Renal cortical epithelial cell (primary cell): ENCODE measurements at places on chromosomes 2 and 18.

DNA sequence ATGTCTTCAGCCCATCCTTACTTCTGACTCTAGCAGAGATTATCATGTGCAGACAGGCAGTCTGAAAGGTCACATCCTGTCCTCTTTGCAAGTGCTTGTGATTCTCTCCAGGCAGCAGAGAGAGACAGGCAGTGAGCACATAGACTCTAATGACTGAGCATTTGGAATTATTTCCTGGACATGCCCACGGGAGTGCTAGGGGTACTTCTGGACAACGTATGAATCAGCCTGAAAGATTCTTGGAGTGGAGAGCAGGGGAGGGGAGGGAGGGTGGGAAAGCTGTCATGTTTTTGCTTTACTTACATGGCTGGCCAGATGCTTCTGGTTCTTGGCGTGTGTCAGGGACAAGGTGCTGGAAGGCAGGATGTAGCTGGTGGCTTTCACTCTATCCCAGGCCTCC, 150.6 kb downstream of the RIF1 start:
- DNase-seq, result peak; percentile 83

DNA sequence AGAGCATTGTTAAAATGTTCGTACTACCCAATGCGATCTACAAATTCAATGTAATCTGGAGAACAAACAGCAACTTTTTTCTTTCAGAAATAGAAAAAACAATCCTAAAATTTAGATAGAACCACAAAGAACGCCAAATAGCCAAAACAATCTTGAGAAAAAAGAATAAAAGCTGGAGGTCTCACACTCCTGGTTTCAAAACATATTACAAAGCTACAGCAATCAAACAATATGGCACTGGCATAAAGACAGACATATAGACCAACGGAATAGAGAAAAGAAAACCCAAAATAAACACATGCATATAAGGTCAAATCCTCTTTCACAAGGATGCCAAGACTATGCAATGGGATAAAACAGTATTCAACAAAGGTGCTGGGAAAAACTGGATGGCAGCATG, 74.5 kb downstream of the MAP4K3 start:
- DNase-seq, result no peak

- DNase-seq, result no peak
Measured at GRCh38 chr2:232339121-232340081, 39.1 kb upstream of the ALPP start.

- DNase-seq, result no peak
Measured at GRCh38 chr2:68569604-68570003, 73.8 kb upstream of the PROKR1 start.

- no peak for DNase-seq
Measured at GRCh38 chr18:79740521-79741361, 57.0 kb upstream of the KCNG2 start.

GRCh38 chr2:97701851-97702465, 11.4 kb upstream of the ZAP70 start:
- no peak for DNase-seq

DNA sequence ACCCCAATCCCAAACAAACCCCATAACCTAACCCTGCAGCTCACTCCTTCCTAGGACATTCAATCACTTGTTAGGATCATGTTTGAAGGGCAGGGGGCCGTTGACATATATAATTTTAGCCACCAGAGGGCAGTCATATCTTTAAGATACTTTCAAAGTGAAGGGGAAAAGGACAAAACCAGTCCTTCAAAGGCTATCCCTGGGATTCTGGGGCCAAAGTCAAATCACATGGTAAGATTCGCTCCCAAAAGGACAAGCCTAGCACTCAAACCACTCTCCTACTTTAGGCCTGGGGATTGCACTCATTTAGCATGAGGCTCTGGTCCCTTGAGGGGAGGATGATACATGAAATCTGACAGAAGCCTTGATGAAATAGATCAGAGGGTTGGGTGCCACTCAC, 44.6 kb downstream of the HAUS1 start:
- DNase-seq, result peak; percentile 64

- DNase-seq, result no peak
Measured at GRCh38 chr2:120887741-120888231, 152.1 kb downstream of the GLI2 start.

- DNase-seq, result no peak
Measured at GRCh38 chr2:33277002-33277426, 199.4 kb upstream of the RASGRP3 start.
